CD4-positive, alpha-beta T cell treated with Interleukin-17A for 4 hours (primary cell): ENCODE measurements at places on chromosomes 11 and 22.

DNA sequence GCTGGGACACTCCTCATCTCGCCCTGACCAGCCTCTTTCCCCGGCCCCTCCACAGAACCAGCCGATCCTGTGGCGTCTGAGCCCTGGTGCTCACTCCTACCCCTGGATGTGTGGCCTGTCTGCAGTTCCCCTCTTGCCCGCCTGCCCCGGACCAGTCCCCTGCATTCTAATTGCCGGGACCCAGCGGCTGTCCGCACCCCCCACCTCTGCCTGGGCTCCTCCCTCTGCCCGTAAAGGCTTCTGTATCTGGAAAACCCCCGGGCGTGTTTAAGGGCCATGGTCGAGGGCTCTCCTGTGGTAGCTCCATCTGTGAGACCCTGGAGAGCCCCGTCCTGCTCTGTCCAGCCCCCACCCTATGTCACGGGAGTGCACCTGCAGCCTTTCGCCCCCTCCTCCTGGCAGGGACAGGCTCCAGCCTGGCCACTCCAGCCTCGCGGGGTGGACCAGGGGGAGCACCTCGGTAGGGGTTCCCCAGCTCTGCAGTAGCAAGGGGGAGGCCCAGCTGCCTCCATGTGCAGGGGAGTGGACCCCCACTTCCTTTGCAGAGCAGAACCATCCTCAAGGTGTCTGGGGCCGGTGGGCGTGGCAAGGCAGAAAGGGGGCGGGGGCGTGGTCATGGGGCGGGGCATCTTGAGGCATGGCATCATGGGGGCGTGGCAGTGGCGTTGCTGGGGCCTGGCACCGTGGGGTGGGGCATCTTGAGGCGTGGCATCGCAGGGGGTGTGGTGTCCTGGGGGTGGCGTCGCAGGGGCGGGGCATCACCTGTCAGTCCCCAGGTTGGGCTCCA lies 430.4 kb downstream of the TBC1D22A start:
- DNase-seq: no peak

GRCh38 chr11:125410091-125410490 lies 86.0 kb downstream of the FEZ1 start:
- DNase-seq: no peak

DNA sequence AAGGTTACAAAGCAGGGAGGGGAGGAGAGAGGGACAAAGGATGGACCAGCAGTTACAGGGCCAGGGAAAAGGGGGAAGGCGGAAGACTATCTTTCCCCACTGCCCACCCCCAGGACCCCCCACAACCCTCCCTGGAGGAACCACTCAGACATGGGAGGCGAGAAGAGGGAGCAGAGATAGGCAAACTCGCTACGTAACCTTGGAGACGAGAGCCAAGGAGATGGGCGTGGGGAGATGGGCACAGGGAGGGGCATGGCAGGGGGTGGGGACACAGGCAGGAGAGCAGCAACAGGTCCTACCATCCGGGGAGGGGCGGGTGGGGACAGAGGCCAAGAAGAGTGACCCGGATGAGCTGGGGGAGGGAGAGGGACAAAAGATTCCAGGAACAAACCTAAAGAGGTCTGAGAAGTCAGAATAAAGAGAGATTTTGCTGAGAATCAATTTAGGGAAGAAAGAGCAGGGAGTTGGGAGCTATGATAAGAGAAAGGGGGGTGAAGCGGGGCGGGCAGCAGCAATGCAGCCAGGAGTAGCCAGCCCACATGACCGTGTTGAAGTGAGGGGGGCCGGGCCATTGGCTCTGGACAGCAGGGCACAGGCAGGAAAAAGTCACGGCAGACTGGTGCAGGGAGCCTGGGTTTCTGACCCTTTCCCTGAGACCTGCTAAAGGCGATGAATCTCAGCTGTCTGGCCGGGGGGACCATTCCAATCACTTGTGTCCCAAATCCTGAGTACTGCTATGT lies 128.4 kb downstream of the BUD13 start:
- no peak for DNase-seq

- DNase-seq: no peak
These were observed 178.4 kb downstream of the NAV2 start for GRCh38 chr11:19891022-19891421.

DNA sequence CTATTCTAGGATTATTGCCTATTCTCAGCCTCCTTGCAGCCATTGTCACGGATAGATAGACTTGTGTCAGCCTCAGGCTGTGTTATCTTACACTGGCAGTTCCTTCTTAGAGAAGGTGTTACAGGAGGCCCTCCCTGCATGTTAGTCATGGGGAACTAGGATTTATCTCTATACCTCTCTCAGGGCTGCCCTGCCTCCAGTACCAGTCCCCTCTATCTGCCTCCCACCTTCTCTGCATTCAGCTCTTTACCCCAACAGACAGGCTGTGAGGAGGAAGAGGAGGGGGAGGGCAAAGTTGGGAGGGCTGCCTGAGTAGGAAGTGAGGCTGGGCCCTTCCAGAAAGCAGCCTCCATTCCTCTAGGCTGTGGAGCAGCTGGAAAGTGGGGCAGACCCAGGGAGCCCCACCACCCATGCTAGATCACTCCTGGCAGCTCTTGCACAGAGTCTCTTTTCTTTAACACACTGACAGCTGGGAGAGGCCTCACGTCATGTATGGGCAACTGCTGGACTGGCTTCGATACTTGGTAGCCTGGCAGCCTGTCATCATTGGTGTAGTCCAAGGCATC lies 2.9 kb upstream of the IL18BP start:
- no peak for DNase-seq

DNA sequence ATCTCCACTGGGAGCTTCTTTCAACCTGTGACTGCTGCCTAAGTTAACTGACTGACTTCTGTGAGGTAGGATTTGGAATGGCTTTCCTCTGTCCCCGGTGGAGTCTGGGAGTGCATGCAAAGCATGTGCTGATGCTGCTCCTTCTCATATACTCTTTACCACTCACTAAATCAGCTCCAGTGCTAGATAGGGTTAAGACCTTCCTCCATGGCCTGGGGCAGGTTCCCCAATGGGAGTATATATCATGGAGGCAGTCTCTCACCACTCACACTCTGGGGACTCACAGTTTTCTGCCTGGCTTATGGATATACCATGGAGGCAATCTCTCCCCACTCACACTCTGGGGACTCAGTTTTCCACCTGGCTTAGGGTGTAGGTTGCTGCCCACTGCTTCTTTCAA lies 10.1 kb upstream of the FANCF start:
- DNase-seq: no peak

DNA sequence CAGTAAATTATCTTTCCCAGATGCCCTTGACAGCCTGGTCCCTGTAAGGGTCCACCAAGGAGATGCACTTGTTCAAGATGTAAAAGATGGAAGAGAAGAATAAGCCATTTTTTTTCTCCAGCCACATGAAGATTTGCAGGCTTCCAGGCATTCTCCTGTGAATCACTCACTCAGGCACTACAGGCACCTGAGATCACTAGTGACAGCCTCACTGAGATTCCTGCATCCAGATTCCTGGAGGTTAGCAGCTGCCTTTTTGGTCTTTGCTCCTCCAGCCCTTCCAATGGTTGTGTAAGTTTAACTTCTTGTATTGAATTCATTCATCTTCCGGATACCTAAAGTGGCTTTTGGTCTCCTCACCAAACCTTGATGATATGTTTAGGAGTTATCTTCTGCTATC lies 630.2 kb upstream of the CADM1 start:
- no peak for DNase-seq

DNA sequence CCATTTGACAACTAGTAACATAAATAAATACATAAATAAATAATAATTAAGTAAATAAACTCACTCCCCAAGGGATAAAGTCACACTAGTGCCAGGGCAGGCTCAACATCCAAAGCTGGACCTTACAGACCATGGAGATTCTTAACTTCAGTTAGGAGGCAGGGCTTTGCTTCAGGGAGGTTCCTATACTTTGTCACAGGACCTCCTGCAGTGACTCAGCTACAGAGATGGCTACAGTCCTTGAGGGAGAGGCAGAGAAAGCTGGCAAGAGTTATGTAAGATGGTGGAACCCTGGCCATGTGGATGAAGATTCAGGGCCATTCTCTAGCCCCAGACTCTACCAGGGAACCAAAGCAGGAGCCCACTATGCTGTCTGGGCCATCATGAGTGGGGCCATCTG lies 74.1 kb upstream of the CADM1 start:
- no peak for DNase-seq

GRCh38 chr11:102462610-102463009 lies 10.0 kb upstream of the TMEM123 start:
- DNase-seq: peak; percentile 35

DNA sequence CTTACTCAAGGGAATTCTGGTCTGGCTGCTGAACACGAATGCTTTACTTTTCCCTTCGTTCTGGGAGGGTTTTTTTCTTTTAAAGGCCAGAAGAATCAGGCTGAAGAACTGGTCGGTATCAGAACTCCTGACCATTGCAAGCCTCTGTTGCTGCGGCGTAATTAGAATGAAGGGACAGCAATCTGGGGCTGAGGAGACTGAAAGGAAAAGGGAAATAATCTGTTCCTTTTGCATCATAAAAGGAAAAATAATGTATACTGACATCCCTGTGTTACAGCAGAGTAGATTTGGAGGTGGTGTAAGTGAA lies 670 bp downstream of the SC5D start:
- no peak for DNase-seq

GRCh38 chr22:38569972-38570778 lies at the start of gene DMC1:
DMC1 (minus strand) TSS chr22:38570183; CDS start chr22:38568256, 1,927 bp downstream.
- peak; percentile 100 for DNase-seq

DNA sequence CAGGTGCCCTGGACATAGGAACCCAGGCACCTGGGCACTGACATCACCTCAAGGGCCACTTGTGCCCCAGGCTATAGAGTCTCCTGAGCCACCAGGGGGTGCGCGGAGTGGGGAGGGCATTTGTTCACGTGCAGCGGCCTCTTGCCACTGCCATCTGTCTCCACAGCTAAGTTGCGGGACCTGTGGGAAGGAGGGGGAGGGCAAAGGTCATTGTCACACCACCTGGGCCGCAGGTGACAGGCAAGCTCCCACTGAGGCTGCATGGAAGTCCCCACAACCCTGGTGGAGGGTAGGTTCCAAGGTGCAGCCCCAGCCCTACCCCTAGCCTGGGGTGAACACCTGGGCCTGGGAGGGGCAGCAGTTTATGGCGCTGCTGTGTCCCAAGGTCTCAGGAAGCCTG lies 79.5 kb downstream of the PIWIL3 start:
- DNase-seq: no peak

DNA sequence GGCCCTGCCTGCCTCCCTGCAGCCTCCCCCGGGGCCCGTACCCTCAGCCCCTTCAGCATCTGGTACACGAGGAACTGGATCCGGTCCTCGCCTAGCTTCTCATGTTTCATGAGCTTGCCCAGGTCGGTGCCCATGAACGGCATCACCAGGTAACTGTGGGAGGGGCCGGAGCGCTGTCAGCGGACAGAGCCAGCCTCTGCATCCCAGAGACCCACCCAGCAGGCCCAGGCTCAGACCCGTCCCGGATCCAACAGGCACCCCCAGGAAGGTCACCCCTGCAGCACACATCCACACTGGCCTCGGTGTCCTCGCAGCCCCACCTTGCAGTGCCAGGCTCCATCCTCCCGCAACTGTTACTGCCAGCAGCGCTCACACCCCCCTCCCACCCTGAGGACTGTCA lies 4.4 kb downstream of the MAPK12 start:
- no peak for DNase-seq

DNA sequence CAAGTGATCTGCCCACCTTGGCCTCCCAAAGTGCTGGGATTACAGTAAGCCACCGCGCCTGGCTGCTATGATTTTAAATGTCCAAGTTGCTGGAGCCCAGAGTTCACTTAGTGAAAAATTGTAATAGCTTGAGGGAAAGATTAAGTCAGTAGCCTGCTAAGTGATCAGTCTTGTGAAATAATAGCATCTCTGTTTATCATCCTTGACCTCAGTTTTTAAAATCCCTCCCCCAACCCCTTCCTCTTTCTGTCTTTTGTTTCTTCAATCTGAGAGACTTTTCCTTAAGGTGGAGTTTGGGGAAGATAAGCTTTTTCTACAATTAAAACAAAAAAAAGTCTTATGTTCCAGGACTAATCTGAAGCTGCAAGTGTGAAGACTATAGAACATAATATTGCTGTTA lies 6.4 kb downstream of the HIPK3 start:
- no peak for DNase-seq

DNA sequence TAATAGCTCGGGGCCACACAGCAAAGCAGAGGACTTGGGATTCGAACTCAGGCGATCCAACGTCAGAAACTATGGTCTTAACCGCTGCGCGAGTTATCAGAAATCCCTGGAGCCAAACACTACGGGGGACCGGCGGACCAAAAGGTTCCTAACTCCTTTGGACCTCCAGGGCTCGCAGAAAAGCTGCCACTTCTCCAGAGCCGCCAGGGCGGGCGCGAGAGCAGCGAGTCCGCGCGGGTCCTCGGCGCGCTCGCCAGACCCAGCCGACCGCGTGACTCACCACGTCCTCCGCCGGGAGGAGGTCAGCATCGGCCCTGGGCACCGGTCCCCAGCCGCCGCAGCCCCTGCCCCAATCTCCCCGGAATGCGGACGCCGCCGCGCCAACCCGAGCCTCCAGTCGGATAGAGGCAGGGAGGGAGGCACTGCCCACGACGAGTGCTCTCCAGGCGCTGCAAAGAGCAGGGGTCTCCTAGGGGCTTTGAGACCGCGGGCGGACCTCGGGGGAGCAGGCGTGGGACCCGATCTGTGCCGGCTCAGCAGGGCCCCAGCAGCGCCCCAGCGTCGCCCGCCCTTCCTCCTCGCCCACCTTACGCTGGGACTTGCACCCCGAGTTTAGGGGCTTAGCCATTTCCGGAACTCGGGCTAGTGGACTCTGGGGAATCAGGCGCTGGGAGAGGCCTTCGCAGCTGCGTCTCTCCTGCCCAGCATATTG lies 6.2 kb upstream of the ALX4 start:
- no peak for DNase-seq

DNA sequence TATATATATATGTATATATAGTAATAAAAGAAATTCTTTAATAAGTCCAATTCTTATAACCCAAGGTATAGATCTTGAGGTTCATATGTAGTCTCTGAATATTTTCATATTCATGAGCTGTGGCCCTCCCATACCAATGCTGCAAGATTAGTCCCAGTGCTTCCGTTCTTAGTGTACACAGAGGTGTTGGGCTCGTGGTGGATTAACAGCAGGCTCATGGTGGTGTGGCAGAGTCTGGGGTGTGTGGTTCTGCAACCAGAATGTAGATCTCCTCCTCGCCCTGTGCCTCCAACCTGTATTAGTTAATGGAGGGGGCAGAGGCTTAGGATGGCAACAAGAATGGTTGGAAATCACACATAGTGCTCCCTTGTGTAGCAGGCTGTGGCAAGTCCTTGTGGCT lies 16.8 kb downstream of the PRDM10 start:
- DNase-seq: no peak

DNA sequence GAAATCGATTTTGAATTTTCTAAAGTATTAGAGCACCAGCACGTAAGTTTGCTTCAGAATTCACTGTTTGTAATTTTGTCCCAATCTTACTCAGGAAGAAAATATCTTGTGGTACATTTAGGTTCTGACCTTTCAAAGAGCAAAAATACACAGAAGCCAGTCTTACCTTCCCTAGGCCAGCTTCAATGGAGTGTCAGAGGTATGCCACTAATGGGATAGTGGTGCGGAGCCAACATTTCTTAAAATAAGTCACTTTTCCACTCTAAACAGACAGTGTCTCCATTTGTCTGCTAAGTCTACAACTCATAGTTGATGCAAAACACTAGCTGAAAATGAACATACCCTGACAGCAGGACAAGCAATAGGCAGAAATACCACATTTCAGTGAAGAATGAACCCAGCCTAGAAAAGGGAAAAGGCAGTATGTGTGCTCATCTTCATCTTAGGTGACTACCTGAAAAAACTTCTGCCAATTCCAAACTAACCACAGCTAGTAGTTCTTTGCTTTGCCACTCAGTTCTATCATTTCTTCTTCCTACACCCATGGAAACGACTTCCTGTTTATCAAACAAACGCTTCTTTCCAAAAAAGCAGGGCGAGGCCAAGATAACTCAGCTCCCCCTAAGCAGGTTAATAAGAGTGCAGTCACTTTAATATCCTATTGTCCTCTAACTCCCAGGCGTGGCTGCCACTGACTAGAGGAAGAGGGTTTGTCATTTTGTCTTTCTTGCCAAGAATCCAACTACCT lies 94.0 kb upstream of the APOA1 start:
- peak; percentile 36 for DNase-seq
